D721Med (cell line): ENCODE measurements at places on chromosomes 7 and 10.
A peak's percentile ranks its signal among the peaks of the same experiment; 100 is the strongest.

DNA sequence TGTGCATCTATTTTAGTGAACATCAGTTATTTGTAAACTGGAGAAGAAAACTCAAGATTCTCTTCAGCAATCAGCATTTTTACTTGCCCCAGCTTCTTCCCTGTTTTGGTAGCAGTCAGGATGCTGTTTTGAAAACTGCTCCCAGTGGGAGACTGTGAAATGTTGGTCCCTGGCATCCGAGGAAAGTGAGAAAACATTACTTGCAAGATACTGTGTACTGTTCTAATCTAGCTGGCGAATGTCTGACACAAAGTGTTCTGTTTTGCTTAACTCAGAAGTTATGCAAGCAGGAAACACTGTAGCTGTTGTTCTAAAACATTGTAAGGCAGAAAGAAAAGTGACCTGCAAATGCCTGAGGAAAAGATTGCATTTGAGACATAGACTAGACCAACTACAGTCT lies 171.8 kb upstream of the POM121L12 start:
- no peak for DNase-seq

GRCh38 chr10:49817845-49818244 lies 55.7 kb upstream of the OGDHL start:
- no peak for DNase-seq

DNA sequence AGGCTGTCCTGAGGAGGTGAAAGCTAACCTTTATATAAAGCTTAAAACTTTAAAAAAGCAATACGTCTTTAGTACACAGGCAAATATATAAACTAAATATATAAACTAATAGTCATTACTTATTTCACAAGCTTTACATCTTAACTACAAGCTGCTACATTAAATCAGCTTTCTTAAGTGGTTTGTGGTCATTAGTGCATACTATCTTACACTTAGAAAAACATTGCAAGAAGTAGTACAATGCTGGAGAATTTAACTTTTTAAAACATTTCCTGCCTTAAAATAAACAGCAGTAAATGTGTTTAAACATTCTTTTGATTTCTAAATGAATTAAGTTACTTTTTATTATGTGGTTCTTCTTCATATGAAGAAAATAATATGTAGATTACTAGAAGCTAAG lies 36.3 kb downstream of the MET start:
- DNase-seq, result no peak

- no peak for DNase-seq
Measured at GRCh38 chr7:111485701-111486380, 76.5 kb downstream of the IMMP2L start.

DNA sequence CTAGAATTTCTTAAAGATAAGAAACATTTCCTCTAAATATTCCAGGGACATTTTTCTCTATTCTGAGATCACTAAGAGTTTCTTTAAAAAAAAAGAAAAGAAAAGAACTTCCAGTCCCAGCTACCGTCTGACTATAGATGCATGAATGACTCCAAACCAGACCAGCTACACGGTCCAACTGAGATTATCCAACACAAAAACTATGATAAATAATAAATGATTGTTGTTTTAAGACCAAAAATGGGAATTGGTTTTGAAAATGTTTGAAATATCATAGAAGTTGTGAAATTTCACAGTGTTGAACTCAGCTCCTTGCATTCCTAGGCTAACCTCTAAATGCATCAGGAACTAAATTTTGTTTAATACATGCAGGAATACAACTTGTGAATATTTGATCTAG lies 1619.6 kb upstream of the LRRTM3 start:
- no peak for DNase-seq

- DNase-seq, result no peak
Measured at GRCh38 chr7:66604198-66604597, 24.5 kb upstream of the KCTD7 start.

GRCh38 chr7:139075871-139076686 lies 33.4 kb downstream of the ZC3HAV1 start:
- no peak for DNase-seq

DNA sequence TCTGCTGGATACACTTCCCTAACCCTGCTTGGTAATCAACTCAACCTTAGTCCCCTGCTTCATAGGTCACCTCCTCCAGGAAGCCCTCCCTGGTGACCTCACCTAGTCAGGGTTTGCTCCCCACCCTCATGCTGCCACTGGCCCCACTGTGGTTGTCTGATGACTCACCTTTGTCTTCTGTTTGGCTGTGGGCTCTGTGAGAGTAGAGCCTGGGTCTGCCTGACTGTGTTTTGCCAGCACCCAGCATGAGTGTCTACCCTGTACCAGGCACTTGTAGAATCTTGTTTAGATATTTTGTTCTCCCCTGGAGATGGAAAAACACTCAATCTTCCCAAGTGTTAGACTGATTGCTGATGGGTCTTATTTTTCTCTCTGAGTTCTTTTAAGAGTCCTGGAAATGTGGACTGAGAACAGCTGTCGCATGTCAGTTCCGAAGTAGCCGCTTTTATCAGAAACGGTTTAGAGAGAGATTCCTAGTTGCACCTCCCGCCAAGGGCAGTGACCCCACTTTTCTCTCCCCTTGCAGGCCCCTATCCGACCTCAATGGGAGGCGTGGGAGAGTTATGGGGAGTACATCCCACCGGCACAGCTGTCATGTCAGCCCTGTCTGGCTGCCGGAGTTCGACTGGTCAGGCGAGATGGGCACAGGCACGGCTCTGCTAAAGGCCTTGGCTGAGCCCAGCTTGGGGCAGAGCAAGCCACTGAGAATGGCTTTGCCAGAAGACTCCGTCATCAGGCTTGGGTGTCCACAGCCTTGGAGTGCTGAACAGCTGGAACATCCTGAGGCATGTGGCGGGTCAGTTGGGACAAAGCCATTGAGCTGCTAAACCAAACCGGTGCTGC lies 134.3 kb downstream of the GRK5 start:
- DNase-seq, result no peak

GRCh38 chr7:15684111-15684800 lies 2.2 kb downstream of the MEOX2 start:
- no peak for DNase-seq

DNA sequence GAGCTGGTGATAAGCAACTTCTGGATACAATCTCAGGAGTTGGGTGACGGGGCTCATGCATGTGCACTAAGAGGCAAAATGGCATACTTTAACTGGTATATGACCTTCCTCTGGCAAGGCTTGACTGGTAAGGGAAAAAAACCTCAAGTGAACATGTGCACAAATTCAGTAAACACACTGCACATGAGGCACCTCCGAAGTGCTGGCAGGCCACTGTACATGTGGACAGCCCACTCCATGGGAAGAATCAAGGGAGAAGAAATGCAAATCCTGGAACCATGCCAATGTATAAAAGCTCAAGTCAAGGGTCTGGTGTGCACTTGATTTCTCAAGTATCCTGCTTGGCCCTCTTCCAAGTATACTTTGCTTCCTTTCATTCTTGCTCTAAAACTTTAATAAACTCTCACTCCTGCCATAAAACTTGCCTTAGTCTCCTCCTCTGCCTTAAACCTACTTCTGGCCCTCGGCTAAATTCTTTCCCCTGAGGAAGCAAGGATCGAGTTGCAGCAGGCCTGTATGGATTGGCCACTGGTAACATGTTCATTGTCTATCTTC lies 167.2 kb downstream of the RAMP3 start:
- no peak for DNase-seq

GRCh38 chr7:33261585-33261984 lies 132.2 kb downstream of the BBS9 start:
- no peak for DNase-seq

DNA sequence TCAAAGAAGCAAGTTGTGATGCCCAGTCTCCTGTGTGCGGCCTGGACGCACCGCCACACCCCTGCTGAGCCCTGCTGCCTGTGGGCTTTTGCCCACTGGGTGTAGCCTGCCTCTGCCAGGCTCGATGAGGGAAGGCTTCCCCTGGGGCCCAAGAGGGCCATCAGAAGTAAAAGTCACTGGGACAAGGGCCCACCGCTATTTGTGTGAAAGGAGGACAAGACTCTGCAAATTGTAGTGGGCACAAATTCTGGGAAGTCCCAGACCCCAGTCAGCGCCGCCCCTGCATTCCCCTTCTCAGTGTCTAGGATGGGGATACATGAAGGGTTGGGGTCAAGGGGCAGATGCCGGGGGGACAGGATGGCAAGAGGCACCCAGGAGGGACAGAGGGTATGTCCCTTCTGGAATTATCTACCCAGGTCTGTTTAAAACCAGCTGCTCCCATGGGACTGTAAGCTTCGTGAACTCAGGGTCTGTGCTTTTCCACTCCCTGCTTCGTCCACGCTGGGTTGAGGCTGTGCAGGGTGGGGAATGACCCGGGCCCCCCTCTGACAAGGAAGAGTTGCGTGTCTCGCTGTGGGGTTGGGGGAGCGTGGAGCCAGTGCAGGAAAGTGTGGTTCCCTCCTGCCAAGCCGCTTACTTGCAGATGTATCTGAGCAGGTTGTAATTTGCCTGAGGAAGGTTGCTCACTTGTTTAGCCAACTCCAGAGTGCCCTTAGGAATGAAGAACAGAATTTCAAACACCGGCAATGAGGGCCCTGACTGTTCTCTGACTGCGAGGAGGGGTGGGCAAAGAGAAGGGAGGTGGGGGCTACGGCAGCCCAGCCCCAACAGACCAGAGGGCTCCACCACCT lies 147.2 kb downstream of the MAPK8 start:
- no peak for DNase-seq

DNA sequence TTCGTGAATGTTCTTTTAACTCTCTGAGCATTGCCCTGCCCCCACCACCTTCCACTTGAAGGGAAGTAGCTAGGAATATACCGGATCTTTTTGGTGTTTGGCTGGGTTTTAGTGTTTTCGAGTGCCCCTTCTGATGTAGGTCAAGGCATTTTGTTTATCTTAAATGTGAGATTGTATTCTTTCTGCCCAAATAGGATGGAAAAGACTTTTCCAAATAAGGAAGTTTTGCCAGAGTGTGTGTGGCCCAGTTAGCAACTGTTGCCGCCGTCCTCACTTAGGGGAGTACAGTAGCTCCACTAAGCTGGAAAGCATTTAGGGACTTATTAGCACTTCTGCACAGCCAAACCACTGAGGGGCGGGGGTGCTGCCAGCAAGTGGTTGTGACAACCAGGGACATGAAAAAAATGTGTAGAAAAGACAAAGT lies 29.8 kb upstream of the VCL start:
- no peak for DNase-seq

- DNase-seq, result no peak
Measured at GRCh38 chr10:100713859-100714565, 31.4 kb upstream of the PAX2 start.

DNA sequence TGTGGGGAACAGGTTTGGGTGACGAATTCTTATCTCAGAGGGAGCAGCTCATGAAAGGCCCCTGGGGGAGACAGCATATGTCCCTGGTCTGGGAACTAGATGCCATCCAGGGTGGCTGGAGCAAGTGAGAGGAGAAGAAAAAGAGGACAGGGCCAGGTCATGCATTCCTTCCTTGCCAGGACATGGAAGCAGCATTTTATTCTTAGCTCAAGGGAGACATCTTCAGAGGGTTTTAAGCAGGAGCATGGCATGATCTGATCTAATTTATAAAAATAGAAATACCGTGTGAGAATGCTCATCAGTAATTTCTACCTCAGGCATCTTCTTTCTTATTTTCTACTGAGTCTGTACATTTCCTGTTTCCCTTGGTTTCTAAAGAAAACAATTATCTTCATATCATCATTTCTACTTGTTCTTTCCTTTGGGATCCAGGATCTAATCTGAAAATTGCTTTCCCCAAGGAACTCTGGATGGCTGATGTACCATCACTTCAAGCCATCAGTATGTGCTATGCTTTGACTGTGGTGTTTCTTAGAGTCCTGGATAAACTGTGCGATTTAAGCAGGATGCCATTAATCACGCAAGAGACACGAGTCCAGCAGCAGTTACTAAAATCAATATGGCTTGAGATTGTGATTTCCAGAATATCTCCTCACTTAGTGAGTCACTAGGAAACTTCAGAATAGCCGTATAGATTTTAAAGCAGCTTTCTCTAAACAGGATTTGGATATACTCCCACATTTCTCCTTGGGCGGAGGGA lies 386.2 kb downstream of the GALNT17 start:
- DNase-seq, result no peak

- no peak for DNase-seq
Measured at GRCh38 chr10:105356626-105357025, 715.5 kb downstream of the SORCS3 start.

DNA sequence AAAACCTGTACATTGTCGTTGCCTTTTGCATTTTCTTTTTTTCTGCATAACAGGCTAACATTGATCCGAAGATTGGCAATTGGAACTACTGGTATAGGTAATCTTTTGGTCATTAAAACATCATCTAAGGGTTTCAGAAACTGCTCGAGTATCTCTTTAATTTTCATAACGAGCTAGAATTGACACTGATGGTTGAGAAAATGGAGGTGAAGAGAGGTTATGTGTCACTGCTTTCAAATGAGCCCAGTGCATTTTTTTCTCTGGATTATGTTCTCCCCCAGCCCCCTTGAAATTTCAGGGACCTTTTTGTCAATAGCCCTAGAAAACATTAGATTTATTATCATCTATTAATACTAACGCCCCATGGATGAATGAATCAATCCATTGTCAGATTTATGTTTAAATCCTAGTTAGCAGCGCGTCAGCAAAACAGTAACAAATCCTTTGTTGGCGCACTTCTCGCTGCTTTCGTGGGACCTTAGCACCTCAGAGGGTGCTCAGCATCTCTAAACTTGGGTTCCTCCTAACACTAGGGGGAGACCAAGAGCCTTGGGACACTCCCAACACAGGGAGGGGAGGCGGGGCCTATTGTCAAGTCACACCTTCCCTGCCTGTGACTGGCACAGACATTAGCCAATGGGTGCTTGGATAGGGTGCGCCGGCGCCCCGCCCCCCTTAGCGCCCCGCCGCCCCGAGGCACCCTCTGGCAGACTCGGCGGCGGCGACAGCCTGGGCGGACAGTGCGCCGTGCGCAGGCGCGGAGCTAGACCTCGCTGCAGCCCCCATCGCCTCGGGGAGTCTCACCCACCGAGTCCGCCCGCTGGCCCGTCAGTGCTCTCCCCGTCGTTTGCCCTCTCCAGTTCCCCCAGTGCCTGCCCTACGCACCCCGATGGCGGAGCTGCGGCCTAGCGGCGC lies at the start of gene SUFU:
TSS of gene SUFU (plus strand) at position 709 of the 915 bp plus-strand sequence. CDS start at position 890, 181 bp downstream.
- DNase-seq, result peak; percentile 75

- no peak for DNase-seq
Measured at GRCh38 chr10:114083040-114083439, 39.4 kb downstream of the ADRB1 start.

DNA sequence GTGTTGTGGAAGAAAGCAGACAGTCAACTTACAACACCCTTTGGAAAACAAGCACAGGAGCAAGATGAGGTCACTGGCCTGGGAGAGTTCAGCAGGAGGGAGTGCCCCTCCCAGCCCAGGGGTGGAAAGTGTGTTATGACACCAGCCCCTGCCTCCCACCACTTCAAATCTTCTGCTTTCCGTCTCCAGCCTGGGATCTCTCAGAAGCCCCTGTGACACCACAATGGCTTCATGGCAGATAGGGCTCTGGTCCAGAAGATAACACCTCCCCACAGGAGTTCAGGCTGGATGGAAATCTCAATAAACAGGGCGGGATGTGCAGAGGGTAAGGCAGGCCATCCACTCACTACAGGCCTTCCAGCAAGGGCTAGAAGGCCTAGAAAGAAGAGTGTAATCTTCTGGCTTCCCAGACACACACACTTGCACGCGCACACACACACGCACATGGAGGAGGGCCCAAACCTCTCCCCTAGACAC lies 48.7 kb upstream of the ZMIZ1 start:
- no peak for DNase-seq

GRCh38 chr7:156612930-156613329 lies 27.6 kb upstream of the RNF32 start:
- DNase-seq, result no peak
